ENCODE measurements at places on chromosomes 2 and 18. TPM values are rescaled to one million over a fixed set of nuclear protein-coding genes. Genes with fewer than 3 reads are reported as not detected.

DNA sequence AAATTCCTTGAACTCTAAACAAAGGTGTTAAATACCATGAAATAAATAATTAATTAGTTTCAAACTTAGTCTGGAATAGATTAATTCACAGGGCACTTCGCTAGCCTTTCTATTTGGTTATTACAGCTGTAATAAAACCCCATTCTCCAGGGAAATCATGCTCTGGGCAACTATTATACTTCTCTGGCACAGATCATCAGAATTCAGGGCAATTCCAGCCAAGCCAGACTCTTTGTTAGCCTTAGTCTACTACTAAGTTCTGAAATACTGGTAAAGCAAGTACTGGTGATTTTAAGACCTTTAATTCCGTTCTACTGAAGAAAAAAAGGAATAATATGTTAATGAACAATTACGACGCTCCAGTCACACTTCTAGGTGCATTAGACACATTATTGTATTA lies 123.4 kb upstream of the PDE1A start:
- no peak for DNase-seq

GRCh38 chr2:41869542-41870264 lies 178.1 kb upstream of the PKDCC start:
- peak; percentile 37 for DNase-seq

DNA sequence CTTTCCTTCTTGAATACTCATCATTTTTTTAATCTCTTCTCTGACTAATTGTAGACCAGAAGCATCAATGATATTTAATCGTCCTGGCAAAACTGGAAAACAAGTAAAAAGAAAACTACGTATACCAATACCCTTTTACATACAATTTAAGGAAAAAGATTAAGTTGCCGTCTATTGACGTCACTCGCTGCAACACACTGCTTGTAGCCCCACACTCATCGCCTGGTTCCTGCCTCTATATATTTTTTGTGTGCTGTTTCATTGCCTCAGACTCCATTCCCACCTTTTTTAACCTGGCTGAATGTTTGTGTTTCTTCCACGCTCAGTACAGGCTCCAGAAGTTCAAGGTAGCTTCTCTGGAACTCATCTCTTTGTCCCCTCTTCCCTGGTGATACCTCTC lies 536.2 kb downstream of the METTL4 start:
- DNase-seq = no peak

DNA sequence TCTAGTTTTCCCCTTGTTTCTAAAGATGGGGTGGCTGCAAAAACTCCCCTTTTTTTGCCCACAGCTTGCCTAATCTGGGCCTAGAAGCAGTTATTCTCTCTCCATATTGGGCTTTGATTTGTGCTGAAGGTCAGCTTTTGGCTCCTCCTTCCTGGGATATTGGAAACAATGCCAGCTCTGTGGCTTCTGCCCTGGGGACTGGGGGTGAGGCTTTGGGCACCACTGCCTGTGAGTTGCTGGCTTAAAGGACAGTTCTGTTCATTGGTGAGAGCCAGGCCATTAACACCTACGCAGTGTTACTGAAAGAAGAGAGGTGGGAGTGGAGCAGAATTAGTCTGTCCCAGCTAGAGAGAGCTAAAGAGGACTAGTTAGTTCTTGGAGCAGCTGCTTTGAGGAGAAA lies 4.3 kb downstream of the UBXN2A start:
- DNase-seq = no peak

- no peak for DNase-seq
These were observed 443.6 kb upstream of the TRIB2 start for GRCh38 chr2:12273111-12273510.

Gene TNFRSF11A
- 1.1 TPM for total RNA-seq

Gene ZEB2
- total RNA-seq = 107 TPM

DNA sequence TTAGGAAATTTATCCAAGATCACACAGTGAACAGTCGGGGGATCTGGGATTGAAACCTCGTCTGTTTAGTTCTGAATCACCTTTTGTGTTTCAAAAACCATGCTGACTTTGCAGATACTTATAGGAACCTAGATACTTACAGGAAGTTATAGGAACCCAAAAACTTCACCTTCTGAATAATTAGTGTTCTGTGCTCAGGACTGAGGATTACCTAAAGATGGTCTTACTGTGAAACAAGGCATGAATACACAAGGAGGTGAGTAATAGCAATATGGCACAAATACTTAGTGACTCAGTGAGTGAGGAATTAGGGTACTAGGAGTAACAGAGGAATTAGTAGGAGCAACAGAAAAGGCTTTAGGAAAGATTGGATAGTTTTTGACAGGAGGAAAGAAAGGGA lies 145.5 kb downstream of the LRATD1 start:
- no peak for DNase-seq

DNA sequence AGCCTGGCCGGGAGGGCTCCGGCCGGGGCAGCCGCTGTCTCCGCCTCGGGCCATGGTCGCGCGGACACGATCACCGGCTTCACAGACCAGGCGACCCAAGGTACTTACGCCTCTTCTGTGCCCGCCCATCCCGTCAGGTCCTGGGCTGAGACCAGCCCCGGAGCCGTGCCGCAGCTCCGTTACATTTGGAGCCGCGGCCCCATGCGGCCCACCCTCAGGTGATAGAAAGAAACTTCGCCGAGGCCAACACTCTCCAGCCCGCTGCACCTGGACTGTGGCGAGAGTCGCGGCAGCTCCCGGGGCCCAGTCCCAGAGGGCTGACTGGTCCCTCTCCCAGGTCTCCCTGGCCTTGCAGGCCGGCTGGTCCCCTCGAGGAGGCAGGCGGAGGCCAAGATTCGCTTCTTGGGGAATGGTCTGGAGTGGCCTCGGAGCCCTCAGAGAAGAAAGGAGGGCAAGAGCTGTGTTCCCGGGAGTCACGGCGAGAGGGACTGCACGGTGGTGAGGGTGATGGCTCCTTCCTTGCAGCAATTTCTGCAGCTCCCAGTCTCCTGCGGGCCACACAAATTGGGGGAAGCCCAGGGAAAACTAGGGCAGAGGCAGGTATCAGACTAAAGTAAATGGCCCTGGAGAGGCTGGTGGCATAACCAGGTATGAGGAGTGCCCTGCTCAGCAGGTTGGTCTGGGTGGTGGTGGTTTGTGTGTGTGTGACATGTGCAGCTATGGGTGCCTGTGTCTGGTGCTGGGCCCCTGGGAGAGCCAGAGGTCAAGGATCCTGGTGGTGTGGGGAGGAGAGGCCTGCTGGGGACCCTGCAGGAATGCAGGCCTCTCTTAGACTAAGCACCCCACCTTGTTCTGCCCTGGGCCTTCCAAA lies 822 bp downstream of the GDF7 start:
- DNase-seq = no peak

Gene TUBA3E
- total RNA-seq = not detected

GRCh38 chr2:161139098-161139987 lies 20.9 kb upstream of the TANK start:
- DNase-seq = no peak

GRCh38 chr18:44850001-44850400 lies 169.3 kb downstream of the SETBP1 start:
- no peak for DNase-seq

GRCh38 chr18:79613186-79613931 lies 66.2 kb upstream of the CTDP1 start:
- DNase-seq = no peak

Gene VWC2L
- 4.3 TPM for total RNA-seq

DNA sequence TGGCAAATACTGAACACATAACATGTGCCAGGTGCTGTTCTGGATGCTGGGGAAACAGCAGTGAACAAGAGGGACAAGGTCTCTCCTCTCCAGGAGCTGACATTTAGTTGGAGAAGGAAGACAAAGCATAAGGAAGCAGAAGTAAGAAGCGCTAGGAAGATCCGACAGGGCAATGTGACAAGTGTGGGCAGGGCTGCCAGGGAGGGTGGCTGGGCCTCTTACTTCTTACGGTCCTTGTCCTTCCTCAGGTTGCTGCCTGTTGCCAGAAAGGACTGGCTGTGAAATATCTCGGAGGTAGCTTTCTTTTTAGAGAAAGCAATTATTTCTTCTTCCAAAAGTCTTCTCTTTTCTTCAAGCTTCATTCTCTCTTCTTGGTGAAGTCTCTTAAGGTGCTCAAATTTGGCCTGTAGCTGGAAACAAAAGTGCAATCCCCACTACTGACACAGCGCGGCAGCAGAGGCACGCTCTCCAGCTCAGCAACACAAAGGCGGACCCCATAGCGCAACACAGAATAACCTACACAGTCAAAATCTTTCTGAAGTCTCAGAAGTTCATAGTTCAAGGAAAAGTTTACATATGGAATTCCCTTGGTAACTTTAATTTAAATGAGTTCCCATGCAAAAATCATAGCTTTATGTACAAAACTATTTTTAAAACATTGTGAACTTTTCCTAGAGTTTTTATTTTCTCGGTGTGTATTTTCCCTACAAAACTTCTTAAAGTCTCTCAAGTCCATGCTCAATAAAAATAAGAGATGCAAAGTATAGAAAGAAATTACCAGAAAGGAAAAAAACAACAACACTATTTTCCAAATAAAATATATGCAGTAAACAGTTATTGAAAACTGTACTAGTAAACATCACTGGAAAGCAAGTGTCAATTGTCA lies 67.7 kb downstream of the SEPTIN10 start:
- DNase-seq = peak; percentile 57

- no peak for DNase-seq
These were observed 295.0 kb downstream of the NR4A2 start for GRCh38 chr2:156037482-156037881.

DNA sequence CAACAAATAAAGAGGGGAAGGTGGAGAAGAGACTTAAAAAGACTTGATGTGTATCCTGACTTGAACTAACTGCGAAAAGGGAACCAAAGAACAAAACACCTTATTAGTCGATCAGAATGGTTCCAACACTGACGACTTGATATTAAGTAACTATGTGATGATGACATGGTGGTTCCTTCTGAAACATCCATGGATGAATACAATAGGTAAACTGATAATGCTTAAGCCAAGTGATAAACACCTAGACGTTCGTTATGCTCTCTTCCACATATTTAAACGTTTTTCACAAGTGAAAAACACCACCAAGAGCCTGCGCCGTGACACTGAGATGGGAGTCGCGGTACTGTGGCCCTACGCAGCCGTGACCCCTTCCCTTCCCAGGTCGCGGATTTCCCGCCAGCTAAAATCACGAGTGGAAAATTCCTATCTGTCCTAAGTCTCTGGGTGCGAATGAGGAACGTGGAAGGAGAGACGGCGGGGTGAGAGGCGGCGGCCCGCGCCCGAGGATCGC lies 797 bp downstream of the TTC32 start:
- no peak for DNase-seq

DNA sequence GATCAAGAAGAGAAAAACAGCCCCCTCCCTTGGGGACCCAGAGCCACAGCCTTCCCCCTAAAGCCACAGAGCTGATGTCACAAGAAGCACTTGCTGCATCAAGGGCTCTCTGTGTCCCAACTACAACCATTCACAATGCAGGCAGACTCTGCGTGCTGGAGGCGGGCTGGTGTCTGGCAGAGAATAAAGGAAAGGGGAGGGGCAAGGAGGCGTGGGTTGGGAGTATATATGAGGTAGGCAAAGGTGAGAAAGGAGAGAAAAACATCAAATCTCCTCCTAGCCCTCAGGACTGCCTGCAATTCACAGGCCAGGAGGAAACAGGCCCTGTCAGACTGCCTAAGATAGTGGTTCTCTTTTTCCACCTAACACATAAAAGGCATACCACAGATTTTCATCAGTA lies 48.8 kb upstream of the IHH start:
- DNase-seq = no peak

- DNase-seq = no peak
These were observed 9.9 kb upstream of the MYL1 start for GRCh38 chr2:210324906-210325305.

GRCh38 chr2:103615611-103616105 lies 853.8 kb downstream of the TMEM182 start:
- DNase-seq = no peak

- no peak for DNase-seq
These were observed 30.4 kb downstream of the FBLN7 start for GRCh38 chr2:112168422-112169124.

Gene ACSL3
- total RNA-seq = 121 TPM

GRCh38 chr2:60484133-60484645 lies 69.3 kb downstream of the BCL11A start:
- no peak for DNase-seq

Gene LRRTM1
- 10.6 TPM for total RNA-seq

- no peak for DNase-seq
These were observed 19.1 kb downstream of the C1D start for GRCh38 chr2:68043695-68044094.

DNA sequence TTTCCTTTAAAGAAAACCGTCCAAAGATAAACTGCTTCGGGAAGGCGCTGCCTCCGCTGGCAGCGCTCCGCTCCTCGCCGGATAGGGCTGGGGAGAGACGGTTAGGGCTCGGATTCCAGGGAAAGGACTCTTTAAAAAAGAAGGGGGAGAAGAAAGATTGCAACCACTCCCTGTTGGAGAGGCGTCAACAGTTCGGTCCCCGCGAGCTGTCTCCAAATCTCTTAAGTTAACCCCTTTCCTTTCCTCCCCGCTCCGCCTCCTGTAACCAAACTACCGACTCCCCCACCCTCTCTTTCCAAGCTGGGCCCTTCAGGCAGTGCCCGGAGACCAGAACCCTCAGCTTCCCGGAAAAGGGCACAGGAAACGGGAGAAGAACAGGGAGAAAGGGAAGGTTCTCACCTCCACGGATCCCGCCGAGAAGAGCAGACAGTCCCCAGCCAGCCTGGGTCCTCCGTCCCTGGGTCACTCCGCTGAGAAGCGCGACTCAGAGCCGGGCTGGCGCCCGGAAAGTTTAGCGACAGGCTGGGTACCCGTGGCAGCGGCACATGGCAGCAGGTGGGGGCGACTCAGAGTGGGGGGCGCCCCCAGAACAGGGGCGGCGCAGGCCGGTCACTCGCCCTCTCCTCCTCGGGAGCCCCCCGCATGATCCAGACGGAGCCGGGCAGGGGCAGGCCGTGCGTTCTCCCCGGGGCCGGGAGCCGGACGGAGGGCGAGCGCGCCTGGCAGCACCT lies 675 bp downstream of the FZD5 start:
- DNase-seq = no peak

- DNase-seq = no peak
These were observed 92.3 kb upstream of the CTDP1 start for GRCh38 chr18:79587226-79587741.

Gene NEU2
- not detected for total RNA-seq

DNA sequence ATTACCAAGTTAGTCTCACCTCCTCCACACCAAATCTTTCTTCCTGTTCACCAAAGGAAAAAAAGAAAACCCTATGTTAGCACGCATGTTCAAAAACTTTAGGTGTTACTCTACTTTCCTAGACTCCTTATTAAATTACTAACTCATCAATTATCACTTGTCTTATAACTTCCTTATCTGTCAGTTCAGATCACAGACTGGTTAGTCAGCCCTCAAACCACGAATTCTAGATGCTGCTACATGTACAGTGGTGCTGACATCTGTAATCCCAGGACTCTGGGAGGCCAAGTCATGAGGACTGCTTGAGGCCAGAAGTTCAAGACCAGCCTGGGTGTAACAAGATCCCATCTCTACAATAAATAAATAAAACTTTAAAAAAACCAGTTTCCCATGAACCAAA lies 3.5 kb downstream of the YWHAQ start:
- DNase-seq = no peak

Measured in cerebellum (tissue), 4 donors.